ENCODE measurements at places on chromosomes 13 and 19.

DNA sequence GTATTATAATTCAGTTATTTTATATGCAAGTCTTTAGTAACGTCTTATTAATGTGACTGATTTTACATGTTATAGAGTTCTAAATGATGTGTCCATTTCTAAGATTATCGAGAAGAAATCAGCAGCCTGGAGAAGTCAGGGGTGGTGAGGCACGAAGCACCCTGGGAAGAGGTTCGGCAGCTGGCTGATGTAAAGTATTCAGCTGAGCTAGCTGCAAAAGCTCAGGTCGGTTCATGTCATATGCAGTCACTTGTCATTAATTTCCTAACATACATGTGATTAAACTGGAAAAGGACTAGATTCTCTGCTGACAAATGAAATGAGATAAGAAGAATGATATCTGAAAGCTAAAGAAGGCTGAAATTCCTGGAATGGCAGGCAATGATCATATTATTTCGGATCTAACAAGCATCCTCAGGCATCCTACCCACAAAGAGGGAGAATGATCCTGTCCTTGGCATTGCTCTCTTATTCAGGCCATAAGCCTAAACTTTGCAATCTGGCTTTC, 383.0 kb upstream of the SLITRK1 start:
- no peak for DNase-seq

GRCh38 chr19:7333198-7334118, 15.3 kb upstream of the ARHGEF18 start:
- DNase-seq = no peak

DNA sequence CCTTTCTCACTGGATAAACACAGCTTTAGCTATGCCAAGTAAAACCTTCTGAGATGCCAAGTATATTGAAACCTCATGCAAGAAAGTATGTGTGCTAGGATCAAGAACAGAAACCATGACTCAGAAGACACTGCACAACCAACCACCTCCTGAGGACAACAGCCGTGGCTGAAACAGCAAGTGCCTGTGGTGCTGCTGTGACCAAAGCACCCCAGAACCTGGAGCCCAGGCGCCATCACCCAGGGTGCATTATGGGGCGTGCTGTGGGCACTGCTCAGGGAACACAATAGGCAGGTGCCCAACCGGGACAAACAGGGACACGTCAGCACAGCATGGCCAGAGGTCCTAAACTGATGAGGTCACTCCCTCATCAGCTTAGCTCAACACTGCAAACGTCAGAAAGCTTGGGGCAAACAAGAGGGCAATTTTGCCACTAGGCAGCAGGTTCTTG, 101.3 kb upstream of the SLC15A1 start:
- DNase-seq = no peak

DNA sequence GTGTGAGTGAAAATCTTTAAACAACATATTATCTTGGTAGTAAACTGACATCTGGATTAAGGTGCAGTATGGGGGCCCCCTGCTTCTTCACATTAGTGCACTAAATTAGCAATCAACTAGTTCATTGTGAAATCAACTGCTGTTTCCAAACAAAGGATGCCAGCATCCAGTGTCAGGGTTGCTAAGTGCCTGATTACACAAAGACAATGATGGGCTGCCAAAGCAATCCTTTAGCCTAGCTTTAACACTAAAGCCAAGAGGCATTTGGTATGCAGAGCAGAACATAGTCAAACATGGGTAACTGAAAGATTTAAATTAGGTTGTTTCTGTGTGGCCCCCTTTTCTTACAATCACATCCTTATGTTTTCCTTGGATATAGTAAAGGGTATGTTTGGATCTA, 543.1 kb upstream of the SLITRK5 start:
- no peak for DNase-seq

DNA sequence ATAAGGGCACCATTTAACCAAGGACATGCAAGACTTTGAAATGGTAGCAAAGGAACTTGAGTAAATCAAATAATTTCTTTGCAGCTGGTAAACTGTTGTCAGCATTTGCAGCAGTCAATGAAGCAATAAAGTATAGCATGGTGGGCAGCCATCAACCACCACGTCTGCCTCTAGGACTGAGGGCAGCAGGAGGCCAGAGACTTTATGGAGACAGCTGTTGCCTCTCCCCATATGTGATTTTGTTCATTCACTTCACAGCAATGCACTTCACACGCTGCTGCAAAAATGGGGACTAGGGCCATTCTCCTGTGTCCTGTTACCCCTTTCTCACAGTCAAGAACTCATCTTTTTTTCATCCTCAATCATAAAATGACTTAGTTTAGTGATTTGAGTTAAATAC, 51.3 kb upstream of the PCDH9 start:
- no peak for DNase-seq

GRCh38 chr19:12628040-12629022, 17.6 kb downstream of the ZNF791 start:
- DNase-seq = no peak

DNA sequence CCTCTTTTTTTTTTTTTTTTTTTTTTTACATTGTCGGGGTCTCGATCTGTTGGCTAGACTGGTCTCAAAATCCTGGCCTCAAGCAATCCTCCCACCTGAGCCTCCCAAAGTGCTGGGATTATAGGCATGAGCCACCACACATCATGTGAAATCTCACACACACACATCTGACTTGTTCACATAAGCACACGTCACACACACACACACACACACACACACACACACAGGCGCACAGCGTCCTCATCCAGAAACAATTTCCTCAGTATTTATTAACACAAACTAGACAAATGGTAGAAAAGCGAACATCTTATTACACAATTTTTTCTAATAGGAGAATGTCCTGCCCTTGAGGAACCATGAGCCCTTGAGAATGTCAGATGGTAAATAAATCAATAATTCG, 5.1 kb upstream of the SYCN start:
- DNase-seq = no peak

Data from stimulated activated CD8-positive, alpha-beta memory T cell treated with anti-CD3 and anti-CD28 coated beads, Interleukin-12 subunit alpha, Interleukin-12 subunit beta, amount 100 ng/mL, for 1 hour (primary cell).